ENCODE measurements at places on chromosomes 2 and 18.

- DNase-seq = no peak
Observed at GRCh38 chr2:161223139-161223732, 63.0 kb downstream of the TANK start.

DNA sequence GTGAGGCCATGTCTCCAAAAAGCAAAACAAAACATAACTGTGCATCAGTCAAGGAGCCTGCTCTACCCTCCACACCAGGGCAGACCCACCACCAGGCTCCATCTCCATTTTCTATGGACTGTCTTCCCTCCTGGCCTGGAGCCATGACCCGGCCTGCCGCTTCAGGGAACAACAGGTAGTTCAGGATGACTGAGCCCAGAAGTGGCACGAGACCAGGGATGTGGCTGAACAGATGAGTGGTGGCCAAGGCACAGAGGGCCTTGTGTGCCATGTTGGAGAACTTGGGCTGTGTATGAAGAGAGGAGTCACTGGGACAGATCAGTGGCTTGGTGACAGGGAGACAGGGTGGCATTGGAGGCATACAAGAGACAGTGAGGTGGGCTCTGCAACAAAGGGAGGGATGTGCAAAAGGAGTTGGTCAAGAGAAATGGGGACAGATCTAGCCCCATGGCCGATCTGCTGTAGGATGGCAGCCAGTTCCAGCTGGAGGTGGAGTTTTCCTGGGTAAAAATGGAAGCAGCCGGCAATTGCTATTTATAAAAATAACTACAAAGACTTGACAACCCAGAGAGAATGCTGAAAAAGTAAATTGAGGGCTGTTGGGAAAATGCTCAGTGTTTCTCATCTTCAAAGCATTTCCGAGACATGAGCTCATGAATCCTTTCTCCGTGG is 35.0 kb downstream of the TMEM177 start:
- DNase-seq = no peak

- DNase-seq = no peak
Observed at GRCh38 chr18:9488538-9488937, 13.2 kb downstream of the RALBP1 start.

- no peak for DNase-seq
Observed at GRCh38 chr2:122595065-122595464, 839.6 kb downstream of the TSN start.

DNA sequence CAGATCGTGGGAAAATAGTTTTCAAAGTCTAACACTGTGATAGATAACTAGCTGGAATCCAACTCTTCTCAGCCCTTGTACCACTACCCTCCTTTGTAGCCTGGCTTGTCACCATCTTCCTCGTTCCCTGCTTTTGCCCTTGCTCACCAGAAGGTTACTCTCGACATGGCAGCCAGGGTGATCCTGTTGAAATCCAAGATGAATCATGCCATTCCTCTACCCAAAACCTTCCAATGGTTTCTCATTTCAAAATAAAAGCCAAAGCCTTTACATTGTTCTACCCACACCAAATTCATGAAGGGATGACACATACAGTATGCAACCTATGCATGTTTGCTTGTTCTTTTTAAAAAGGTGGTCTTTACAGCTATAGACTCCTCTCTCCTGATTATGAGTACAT is 45.7 kb downstream of the STAT4 start:
- no peak for DNase-seq

DNA sequence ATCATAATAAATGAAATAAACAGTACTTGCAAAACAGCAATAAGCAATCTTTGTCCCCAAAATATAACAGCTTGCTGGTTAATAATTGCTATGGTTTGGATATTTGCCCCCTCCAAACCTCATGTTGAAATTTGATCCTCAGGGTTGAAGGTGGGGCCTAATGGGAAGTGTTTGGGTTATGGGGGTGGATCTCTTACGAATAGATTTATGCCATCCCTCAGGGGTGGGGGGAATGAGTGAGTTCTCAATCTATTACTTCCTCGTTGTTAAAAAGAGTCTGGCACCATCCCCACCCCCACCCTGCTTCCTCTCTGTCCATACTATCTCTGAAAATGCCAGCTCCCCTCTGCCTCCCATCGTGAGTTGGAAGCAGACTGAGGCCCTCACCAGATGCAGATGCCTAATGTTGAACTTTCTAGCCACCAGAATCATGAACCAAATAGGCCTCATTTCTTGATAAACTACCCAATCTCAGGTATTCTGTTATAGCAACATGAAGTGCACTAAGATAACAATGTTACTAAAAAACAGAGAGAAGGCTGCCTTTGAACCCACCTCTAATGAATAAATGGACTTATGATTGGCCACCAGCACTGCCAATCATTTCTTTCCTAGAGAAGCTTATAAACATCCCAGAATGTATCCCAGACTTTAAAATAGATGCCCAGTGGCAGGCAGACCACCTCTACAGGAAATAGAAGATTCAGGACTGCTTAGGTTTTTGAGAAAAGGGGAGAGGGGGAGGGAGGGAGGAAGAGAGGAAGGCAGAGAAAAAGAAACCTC is 90.1 kb downstream of the ALPK2 start:
- DNase-seq = no peak

- DNase-seq = no peak
Observed at GRCh38 chr2:141590620-141591019, 540.2 kb downstream of the LRP1B start.

GRCh38 chr2:16824472-16824871 is 158.8 kb upstream of the CYRIA start:
- DNase-seq = no peak

DNA sequence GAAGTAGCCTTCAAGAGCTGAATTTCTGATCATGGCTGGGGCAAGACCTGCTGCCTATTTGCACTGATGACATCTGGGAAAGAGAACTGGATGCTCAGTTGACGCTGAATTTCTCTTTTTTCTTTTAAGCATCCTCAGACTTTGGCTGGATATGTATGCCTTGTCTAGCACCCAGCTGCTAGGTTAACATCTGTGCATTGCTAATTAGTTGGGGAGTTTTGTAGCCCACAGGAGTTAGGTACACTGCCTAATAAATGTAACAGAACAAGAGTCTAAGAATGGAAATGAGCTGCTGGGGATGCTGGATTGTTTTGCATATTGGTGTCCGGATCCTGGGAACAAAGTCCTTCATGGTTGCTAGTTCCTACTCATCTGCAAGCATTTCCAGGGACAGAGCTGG is 40.9 kb upstream of the STPG4 start:
- no peak for DNase-seq

DNA sequence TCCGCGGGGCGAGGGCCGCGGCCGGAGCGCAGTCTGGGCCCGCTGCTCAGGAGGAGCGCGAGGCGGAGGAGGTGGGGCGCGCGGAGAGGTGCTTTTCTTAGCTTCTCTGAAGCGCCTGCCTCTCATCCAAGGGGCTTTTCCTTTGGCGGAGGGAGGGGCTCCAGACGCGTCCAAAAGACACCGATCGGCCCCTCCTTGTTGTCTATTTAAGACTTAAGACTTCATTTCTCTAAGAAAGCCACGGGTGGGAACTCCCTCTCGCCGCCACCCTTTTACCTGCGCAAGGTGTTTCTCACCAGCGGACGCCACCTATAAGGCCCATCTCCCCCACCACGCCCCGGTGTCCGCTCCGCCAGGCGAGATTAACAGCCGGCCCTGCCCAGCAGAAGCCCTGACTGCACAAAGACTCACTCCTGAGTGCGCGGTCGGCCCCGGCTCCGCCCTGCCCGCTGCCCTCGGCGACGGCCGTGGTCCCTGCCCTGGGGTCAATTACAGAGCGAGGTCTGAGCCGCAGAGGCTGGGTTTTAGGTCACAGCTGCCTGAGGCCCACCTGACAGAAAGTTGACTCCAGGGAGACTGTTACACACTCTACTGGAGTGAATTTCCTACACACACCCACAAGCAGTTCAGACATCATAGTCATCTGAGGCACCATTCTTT is at the start of gene DSC2:
Gene DSC2, minus strand, starts transcription at position 397 of the 660 bp plus-strand sequence. CDS start 450 bp downstream, outside the sequence.
- DNase-seq = no peak

Data from stimulated activated CD8-positive, alpha-beta memory T cell treated with anti-CD3 and anti-CD28 coated beads, Interleukin-2, amount 100 ng/mL, for 1 hour (primary cell).